ENCODE measurements at places on chromosomes 2 and 18.
A peak's percentile ranks its signal among the peaks of the same experiment; 100 is the strongest.

DNA sequence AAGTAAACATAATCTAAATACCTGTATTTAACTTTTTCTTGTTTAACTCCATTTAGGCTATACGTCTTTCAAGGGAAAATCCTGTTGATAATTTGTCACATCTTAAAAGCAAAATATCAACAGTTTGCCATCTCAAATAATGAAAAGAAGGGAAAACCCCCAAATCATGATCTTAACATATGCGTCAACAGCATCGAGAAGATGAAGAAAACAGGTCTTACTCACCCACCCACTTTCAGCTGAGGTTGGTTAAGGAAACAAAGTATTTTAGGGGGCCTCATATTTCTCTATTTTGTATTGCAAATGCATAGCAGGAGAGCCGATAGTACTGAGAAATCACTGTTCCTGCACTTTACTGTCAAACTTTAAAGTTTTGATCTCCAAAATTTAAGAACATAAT, 143.1 kb upstream of the COPS8 start:
- no peak for DNase-seq

DNA sequence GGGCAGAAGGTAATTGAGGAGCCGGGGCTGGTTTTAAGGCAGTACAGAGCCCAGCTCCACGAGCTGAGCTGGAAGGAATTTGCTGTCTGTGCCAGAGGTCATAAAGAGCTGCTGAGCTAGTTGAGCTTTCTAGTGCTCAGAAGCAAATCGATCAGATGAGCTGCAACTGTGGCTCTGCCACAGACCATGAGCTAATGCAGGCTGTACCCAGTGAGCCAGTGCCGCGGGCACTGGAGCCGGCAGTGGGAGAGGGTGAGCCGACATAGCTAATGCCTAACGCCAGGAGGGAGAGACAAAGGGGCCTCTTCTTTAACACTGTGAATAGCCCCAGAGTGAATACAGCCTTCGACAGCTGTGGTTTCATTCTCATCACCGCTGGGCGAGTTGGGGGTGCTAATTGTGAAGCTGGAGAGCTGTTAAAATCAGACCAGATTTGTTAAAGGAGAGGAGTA, 410.1 kb upstream of the TCF4 start:
- DNase-seq = no peak

GRCh38 chr2:100250645-100251044, 71.7 kb downstream of the LONRF2 start:
- DNase-seq = no peak

- DNase-seq = no peak
These were observed 68.3 kb upstream of the OTOS start for GRCh38 chr2:240208631-240209211.

DNA sequence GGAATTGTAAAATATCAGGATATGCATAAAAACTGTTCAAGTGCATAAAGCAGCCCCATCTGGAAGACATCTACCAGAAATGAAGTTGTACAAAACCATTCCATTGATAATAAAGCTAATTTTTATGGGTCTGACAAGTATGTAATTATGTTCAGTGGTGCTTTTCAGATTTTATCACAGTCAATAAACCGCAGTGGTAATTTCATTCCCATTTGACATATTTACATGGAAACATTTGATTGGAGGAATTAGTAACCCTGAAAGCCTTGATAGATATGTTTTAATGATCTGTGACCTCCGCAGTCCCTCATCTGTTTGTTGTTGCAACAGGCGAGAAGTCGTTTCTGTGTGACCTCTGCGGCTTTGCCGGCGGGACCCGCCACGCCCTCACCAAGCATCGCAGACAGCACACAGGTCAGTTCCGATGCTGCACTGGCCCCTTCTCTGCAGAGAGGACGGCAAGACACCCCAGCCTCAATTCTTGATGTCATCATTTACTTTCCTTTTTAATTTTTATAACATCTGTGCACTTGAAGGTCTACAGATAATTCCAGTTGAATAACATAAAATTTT, 283.1 kb downstream of the ZNF407 start:
- no peak for DNase-seq

- DNase-seq = peak; percentile 61
These were observed 5.8 kb upstream of the MEIS1 start for GRCh38 chr2:66428986-66429612.

DNA sequence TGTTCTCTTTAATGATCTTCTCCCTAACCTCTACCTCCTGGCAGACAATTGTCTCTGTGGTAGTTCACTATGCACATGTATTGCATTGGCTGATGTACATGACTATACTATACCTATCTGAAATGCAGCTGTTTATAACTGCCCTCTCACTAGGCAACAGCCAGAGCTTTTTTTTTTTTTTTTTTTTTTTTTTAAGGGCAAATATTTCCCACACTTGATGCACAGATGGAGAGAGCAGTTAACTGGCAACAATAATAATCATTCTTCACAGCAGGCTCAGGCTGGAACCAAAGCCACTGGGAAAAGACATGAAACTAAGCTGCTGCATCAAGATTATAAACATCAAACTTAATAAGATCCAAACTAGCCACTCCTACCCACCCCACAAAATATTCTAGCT, 707.7 kb downstream of the LRP1B start:
- DNase-seq = no peak

DNA sequence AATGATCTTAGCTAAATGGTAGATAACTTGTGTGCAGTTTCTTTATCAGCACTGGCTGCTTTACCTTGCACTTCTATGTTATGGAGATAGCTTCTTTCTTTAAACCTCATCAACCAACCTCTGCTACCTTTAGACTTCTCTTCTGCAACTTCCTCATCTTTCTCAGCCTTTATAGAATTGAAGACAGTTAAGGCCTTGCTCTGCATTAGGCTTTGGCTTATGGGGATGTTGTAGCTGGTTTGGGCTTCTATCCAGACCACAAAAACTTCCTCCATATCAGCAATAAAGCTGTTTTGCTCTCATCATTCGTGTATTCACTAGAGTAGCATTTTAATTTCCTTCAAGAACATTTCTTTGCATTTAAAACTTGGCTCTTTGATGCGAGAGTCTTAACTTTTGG, 123.7 kb downstream of the PIK3C3 start:
- no peak for DNase-seq

DNA sequence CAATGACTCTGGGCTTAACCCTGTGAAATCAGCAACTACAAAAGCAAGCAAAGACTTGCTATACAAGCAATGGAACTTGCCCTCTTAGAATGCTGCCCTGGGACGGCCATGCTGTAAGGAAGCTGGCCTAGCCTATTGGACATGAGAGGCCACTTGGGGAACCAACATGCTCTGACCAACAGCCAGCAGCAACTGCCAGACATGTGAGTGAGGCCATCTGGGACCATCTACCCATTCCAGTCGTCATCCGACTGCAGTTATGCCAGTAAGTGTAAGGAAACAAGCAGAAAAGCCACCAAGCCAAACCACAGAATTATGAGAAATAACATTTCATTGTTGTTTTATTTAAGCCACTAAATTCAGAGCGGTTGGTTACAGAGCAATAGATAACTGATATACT, 40.9 kb downstream of the CLASP1 start:
- DNase-seq = no peak

DNA sequence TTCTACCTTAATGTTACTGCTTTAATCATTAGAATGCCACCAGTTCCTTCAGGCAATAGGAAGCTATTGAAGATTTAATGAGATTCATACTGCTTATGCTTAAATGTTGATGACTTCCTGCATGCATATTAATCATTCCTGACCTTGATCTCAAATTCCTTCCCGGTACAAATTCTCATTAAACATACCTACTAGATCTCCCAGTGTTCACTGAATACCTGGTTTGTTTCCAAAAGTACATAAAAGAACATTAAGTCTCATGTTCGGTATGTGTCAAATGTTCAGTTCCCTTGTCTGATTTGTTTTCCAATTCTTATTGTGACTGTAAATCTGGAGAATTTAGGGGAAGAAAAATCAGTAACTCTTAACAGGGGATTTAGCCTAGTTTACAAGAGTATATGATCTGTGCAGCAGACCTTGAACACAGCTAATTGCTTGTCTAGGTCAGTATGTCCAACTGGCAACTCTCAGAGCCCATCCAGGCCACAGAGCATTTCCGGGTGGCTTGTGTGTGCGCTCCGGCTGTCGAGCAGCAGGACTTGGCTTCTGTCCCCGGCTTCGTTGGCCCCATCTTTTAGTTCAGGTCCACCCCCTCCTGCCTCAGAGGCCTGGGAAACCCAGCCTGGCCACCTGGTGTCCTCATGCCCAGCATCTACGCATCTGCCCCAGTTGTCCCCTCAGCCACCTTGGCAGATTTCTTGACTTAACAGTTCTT, 13.1 kb downstream of the METAP1D start:
- peak; percentile 33 for DNase-seq

DNA sequence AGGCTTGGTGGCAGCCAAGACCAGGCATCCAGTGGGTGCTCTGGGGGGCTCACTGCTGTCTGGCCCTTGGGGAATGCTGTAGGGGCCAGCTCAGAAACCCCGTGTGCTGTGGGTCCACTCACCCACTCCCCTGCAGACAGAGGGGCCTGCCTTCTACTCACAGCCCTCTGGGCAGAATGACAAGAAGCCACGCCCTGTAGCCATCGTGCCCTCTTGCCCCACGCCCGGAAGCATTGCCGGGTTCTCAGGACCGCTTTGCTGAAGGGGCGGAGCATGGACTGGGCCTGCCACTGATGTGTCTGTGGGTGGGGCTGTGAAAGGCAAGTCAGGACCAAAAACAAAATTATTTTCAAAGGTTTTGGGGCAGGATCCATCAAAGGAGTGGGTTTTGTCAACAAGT, 27.8 kb downstream of the GLI2 start:
- no peak for DNase-seq

- DNase-seq = no peak
These were observed 124.3 kb upstream of the CYP26B1 start for GRCh38 chr2:72271766-72272641.

GRCh38 chr2:20678780-20679179, 11.8 kb downstream of the GDF7 start:
- DNase-seq = no peak

DNA sequence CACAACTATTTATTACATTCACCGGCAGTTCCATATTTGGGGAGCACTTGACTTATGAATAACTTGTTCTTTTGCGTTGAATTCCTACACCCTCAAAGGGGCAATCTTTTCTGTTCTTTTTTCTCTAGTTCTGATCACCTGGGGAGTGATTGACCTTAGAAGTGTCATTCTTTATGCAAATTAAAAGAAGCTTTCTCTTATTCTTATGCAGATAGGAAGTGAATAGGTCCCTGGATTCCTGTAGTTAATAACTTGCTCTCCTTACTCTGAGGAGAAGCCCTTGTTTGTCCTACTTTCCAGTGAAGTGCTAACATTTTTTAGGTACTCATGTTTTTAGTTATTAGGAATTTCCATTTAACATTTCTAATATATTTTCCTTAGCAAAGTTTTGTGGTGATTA, 569.8 kb upstream of the LRRTM1 start:
- DNase-seq = no peak

- no peak for DNase-seq
These were observed 117.1 kb upstream of the DTNA start for GRCh38 chr18:34592961-34593382.

DNA sequence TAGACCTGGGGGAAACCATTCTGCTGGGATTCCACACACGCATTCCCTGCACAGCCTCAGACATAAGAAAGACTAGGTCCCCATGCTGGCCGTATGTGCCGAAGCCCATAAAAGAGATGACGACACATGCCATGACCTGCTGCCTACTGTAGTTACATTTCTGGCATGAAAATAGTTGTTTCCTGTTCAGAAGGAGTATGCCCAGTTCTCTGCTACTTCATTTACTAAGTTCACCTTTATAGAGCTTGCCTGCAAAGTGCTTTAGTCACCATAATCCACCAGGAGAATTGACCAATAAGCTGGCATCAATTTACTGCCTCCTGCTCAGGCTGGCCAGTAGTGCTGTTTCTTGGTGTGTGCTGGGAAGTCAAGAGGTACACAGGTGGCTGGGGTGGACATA, 150.2 kb upstream of the ALPP start:
- DNase-seq = no peak

DNA sequence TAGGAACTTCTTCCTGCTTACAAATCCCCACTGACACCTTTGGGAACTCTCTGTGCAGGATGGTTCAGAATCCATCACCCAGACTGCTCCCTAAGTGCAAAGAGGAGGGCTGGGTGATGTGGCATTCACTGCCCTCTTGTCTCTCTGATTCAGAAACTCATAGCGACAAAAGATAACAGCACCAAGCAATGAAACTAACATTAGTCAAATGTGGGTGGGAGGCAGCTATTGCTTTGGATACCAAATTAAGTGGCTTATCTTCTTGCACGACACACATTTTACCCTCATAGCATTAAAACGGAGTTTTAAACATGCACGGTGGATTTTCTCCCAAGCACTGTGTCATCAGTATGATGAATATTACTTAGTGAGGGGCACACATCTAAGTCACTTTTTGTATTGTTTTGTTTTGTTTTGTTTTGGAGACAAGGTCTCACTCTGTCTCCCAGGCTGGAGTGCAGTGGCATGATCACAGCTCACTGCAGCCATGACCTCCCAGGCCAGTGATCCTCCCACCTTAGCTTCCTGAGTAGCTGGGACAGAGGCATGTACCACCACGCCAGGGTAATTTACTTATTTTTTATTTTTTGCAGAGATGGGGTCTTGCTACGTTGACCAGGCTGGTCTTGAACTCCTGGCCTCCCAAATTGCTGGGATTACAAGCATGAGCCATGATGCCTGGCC, 40.9 kb upstream of the NEB start:
- DNase-seq = no peak

DNA sequence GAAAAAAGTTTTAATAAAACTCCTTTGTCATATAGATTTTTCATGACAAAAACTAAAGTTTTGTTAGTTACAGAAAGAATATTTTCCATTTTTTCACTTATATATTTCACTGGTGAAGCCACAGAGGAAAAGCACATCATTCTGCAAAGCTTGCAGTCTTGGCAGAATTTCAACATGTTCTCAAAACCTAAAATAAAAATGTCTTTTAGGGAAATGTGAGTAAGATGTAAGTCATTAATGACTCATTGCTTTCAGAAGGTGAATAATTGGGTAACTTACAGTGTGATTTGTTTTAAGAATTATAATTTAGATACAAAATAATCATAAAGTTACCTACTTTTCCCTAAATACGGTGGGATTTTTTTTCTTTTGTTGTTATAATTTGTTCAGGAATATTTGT, 43.4 kb upstream of the TNFRSF11A start:
- DNase-seq = no peak

- no peak for DNase-seq
These were observed 1053.5 kb upstream of the CELF4 start for GRCh38 chr18:38619129-38619528.

DNA sequence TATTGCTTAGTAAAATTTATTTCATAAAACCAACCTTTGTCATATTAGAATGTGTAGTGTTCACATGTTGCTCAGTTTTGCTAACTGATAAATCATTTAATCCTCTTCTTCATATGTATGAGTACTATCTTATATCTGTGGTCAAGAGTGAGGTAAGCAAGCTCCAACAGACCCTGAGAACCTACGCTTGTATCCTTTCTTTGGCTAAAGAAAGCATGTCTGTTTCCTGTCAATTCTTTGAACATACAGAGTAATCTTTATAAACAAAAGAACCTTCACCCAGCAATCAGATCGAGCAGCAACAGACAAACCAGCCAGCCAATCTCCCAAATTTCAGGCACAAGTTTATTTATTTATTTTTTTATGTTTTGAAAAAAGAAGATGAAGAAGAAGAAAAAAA, 6.4 kb downstream of the ADCYAP1 start:
- DNase-seq = no peak

- DNase-seq = no peak
These were observed 109.2 kb downstream of the CCDC85A start for GRCh38 chr2:56292951-56293350.

- peak; percentile 13 for DNase-seq
These were observed 87.3 kb downstream of the ACAA2 start for GRCh38 chr18:49725809-49726674.

GRCh38 chr2:42922790-42923579, 130.6 kb upstream of the HAAO start:
- DNase-seq = peak; percentile 42

- DNase-seq = no peak
These were observed 5.5 kb downstream of the RTKN start for GRCh38 chr2:74436111-74436805.

All from HepG2 (cell line).